Glomerular endothelial cell (primary cell): ENCODE measurements at places on chromosomes 5 and 9. TPM values are rescaled to one million over a fixed set of nuclear protein-coding genes. Genes with fewer than 3 reads are reported as not detected.
A peak's percentile ranks its signal among the peaks of the same experiment; 100 is the strongest.

ANKRD31 gene
- 0.15 TPM in 1 of 2 replicates, not detected in the other for total RNA-seq

GRXCR2 gene
- total RNA-seq = not detected in 2 replicates

FOCAD gene
- 36.1 and 65.2 TPM in 2 replicates for total RNA-seq

ATP6V1G1 gene
- 146 and 156 TPM in 2 replicates for total RNA-seq

FOXD4L5 gene
- total RNA-seq = not detected in 2 replicates

TMEM232 gene
- total RNA-seq = 0.41 TPM in 1 of 2 replicates, not detected in the other

ZNF189 gene
- 16.7 and 17.7 TPM in 2 replicates for total RNA-seq

SLCO6A1 gene
- not detected in 2 replicates for total RNA-seq

KCNIP1 gene
- total RNA-seq = 0.76 and 1.7 TPM in 2 replicates

GRCh38 chr5:176639981-176640380, 7.3 kb upstream of the TSPAN17 start:
- no peak for DNase-seq

GRCh38 chr5:124025306-124025845, 513.4 kb downstream of the CSNK1G3 start:
- no peak for DNase-seq

GRCh38 chr9:23822261-23823169, 3.5 kb downstream of the ELAVL2 start:
- DNase-seq = no peak

- no peak for DNase-seq
Observed at GRCh38 chr5:138344887-138345622, 7.0 kb downstream of the FAM53C start.

GRCh38 chr9:136545692-136545964, 220 bp downstream of the NOTCH1 start:
- no peak for DNase-seq

DNA sequence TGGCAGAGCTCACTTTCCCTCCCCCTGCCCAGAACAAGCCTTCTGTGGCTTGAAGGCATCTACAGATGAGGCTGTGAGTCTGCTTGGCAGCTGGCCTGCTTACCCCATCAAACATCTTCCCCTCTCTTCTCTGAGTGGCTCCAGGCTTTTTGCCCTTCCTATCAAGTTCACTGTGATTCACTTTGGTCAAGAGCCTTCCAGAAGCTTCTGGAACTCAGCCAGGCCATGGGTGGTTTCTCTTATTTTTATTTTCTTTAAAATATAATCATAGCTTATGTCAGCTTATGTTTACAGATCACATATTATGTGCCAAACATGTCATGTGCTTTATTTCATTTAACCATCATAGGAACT, 267.0 kb downstream of the SEC61B start:
- DNase-seq = no peak

GRCh38 chr9:134944351-134944802, 26.7 kb upstream of the FCN1 start:
- DNase-seq = no peak

DNA sequence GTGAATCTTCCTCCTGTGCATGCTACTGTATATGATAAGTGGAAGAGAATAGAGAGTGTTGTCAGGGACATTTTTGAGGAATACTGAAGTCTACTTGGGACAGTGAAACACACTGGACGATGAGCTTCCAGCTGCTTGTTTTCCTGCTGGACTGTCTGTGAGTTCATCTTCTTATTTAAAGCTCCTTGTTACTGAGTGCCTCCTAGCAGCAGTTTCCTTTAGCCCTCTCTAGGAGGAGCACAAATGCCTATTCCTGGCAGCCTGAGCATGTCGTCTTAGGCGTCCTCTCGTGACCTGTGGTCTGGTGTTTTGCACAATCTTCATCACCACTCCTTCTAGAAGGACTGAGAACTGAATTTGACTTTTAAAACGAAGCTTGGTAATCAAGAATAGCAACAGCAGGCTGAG, 43.8 kb downstream of the ANKRD33B start:
- no peak for DNase-seq

- no peak for DNase-seq
Observed at GRCh38 chr5:139133282-139133681, 64.9 kb downstream of the SIL1 start.

DNA sequence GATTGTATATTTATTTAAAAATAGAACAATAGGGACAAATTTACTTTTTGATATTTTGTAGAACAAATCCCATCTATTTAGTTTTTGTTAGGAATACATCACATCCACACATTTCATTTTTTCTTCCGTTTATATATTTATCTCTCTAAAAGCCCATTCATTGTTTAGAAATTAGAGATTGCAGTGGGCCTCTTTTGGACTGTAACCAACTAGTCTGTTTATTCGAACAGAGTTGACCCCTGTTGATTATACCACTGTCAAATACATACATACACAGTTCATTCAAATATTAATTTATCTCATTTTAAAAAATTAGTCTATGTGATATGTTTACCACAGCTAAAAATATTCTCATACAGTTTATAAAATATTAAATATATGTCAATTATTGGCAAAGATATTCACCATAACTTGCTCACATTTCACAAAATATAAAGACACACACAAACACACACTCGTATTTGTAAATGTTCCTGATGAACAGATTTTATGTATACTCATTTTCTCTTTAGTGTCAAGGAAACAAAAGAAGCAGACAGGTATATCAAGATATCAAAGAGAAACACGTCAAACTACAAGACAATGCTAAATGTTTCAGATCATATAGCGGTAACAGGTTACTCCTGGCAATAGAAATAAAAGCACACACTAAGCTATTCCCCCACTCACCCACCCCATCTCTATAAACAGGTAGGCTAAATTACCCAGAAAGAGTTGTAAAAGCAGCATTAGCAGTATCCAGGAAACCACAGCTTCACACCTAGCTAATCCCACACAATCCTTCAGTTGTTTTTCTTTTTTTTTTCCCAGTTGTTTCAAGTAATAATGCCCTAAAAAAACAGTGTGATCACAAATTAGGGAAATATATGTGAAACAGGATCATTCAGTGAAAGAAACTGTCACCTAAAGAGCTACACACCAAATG, 283.9 kb downstream of the ADAMTS6 start:
- no peak for DNase-seq

- DNase-seq = no peak
Observed at GRCh38 chr5:136811086-136811485, 445.7 kb upstream of the TRPC7 start.

GRCh38 chr9:110575945-110576344, 3.6 kb downstream of the SVEP1 start:
- no peak for DNase-seq

DNA sequence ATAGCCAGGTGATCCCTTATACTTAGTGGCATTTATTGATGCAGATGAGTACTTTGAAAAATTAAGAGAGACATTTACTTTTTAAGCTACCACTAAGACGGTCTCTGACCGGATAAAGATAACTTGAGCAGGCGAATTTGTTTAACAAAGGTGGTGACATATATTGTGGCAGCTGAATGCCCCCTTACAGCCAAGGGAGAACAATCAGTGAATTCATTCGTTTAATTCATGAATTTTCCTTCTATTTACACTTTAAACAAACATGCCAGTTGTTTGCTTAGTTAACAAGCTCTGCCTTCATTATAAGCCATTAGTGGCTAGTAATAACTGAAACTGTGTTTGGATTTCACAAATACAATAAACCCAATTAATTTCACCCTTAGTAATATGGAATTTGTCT, 187.1 kb downstream of the AOPEP start:
- DNase-seq = no peak

DNA sequence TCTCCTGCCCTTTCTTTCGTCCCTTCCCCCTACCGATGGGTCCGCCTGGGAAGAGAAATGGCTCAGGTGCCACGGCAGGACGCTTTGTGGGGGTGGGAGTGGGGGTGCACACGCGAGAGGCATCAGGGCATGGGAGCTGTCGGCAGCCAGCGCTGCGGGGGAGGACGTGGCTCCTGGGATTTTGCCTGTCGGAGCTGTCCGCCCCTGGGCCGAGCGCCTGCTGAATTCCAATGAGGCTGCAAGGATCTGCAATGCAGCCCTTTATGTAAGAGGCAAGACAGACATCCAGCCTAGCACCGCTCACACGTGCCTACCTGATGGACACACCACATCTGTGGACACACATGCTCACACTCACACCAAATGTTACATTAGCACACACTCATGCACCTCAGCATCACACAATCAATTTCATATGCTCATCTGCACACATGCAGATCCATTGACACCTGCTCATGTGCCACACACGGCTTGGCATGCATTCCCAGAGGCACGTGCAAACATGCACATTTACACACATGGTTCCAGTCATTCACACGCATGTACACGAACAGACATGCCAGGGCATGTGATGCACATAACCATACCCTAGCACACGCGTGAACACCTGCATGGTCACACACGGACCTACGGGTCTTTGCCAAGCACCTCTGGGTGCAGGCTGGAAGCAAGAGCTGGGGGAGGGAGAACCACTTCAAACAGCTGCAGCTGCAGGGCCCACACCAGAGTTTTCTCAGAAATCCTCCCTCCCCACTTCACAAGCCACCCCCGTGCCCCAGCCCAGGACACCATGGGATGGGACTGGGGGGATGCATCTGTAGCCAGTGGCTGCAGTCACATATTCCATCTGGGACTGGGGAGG, 1.4 kb downstream of the GRIN1 start:
- DNase-seq = no peak

GRCh38 chr5:38780945-38781344, 64.9 kb upstream of the OSMR start:
- DNase-seq = peak; percentile 31

DNA sequence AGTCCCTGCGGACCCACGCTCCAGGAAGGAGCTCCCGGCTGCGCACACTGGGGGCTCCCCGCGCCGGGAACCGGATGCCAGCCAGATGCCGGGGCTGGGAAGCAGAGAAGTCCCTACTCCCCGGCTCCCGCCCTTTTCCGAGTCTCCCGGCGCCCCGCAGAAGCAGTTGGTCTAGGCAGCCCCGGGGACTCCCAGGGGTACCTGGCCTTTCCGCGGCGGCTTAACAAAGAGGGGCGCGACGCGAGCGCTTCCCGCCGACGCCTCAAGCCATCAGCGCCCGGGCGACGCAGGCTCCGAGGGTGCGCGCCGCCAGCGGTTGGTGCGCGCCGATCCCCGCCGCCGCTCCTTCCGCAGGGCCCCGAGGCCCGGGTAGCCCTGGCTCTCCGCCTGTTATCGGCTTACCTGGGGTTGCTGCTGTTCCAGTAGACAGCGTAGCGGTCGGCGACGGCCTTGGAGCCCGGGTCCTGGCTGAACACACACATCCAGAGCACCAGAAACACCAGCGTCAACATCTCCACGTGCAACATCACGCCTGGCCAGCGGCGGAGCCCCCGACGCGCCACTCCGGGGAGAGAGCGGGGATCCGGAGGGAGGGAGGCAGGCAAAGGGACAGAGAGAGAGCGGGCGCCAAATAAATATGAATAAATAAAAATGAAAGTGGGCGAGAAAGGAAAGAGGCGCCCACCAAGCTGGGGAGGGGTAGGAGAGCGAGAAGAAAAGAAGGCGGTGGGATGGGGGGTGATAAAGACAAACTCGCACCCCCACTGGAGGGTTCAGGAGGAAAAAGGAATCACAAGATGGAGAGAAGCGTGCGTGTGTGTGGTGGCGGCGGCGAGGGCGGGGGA, 428 bp downstream of the EFNA5 start:
- no peak for DNase-seq

DNA sequence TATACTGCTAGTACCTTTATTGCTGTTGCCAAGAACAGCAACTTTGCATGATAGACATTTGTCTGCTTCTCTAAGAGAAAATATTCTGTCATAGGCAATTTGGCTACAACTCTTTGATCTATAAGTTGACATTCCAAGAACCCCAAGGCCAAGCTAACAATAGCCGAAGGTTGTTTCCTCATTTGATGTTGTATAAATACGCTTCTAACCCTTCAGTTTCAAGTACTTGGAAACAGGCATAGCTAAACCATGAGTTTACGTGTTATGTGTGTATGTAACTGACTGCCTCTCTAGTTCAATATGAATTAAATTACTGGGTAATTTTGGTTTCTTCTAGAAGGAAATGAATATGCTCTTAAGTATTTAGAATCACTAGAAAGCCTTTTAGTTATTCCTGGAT, 1034.0 kb downstream of the TLE4 start:
- no peak for DNase-seq

DNA sequence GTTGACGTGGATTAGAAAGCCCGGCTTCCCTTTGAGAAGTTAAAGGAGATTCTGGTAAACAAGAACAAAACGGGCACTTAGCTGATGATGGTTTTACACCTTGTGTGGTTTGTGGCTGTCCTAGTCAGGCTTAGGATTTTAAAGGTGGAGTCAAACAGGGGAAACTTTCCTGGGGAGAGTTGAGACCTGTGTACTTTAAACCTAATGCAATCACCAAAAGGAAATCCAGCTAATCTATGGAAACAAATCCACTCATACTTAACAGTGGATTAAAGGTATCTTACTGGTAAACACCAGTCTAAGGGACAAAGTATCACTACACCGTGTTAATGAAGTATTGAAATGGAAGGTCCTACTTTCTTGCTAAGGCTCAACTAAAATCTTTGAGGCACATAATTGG, 150.3 kb upstream of the PCA3 start:
- no peak for DNase-seq

GRCh38 chr5:101678481-101679193, 617.4 kb downstream of the SLCO4C1 start:
- DNase-seq = peak; percentile 37
